ENCODE measurements at places on chromosomes 4 and X.

DNA sequence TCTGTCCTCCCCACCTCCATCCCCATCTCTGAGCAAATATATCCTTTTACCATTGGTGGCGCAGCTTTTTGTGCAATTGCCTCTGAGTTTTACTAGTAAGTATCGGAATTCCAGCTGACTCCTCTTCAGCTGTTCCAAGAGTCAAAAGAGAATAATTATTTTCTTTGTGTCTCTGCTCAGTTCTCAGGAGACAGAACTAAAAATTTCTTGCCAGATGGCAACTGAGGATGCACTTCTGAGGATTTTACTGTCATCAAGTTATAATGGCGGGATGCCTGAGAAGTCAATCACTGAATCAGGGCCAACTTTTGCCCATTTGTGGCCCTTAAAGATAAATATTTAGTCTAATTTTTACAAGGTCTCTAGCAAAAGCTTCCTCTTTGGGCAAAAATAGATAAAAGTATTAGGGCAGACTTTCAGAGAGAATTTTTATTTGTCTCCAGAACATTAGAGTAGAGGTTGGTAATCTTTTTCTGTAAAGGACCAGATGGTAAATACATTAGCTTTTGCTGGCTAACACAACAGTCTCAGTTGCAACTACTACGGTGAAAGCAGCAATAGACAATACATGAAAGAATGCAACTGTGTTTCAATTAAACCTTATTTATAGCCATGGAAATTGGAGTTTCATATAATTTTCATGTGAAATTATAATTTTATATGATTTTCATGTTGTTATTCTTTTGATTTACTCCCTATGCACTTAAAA is 15.6 kb upstream of the ADGRA3 start:
- no peak for DNase-seq

GRCh38 chr4:134401798-134402197 is 200.2 kb upstream of the PABPC4L start:
- DNase-seq, result no peak

DNA sequence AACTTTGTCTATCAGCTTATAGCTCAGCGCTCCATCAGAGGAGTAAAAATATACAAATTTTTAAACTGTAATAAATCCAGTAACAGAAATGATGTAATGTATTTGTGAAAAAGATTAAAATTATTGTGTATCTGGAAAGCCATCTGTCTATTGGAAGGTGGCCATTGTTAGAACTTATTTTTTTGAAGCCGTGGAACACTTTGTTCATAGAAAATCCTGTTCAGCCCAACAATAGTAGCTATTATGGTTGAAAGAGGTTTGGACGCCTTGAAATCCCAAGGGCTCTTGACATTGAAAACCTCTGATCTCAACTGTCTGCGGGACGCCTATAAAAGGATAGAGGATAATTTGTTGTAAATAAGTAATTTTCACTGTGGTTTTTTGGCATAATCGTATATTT is 98.3 kb downstream of the RAPGEF2 start:
- DNase-seq, result peak; percentile 69

- peak; percentile 66 for DNase-seq
These were observed 80.2 kb downstream of the CRMP1 start for GRCh38 chr4:5812506-5813229.

- no peak for DNase-seq
These were observed 1.1 kb downstream of the TAFAZZIN start for GRCh38 chrX:154412468-154412867.

- DNase-seq, result no peak
These were observed 80.1 kb downstream of the TMEM131L start for GRCh38 chr4:153546280-153546679.

GRCh38 chrX:100973411-100973810 is 3.9 kb downstream of the ARL13A start:
- no peak for DNase-seq

DNA sequence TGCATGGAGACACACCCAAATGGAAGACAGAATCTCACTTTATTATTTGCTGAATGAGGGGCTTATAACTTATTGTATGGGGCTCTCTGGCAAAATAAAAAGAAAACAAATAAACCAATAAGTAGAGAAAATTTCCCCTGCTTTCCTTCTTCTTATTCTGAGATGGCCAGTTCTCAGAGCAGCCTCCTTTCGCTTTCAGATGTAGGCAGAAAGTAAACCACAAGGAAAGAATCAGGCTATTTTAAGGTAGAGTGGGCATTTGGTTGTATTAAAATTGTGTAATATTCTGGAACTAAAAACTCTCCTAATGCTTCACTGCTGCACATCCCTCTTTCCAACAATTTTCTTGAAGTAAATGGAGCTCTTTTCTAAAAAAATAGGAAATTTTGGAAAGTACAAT is 241.8 kb downstream of the GALNTL6 start:
- DNase-seq, result no peak

- DNase-seq, result no peak
These were observed 22.2 kb downstream of the DTHD1 start for GRCh38 chr4:36303426-36304137.

- DNase-seq, result no peak
These were observed 445.8 kb downstream of the CCSER1 start for GRCh38 chr4:90572996-90573395.

DNA sequence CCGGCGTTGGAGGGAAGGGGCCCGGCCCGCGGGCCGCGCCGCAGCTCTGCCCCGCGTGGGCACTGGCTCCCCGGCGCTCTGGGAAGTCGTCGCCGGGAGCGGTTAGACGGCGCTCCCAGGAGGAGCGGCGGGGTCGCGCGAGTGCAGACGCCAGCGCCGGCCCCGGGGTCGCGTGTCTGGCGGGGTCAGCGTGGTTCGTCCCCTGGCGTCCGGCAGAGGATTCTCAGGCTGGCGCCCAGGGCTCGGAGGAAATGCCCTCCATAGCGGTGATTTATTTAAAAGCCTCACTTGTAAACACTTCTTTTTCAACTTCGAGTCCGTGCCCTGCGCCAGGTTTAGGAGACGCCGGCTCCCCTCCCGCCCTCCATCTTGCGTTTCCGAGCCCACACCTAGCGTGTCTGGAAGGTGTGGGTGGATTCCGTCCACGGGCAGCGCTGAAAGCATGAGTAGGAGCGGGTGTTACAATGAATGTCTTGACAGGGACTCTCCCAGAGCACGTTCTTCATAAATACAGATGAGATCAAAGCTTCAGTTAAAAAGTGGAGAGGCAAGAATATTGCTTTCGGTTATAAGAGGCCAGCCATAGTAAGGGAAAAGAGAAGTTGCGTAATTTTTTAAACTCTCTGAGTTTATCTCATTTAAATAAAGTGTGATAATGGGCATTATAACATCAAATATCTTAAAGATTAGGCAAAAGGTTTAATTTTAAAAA is 692 bp downstream of the FAM241A start:
- peak; percentile 55 for DNase-seq

DNA sequence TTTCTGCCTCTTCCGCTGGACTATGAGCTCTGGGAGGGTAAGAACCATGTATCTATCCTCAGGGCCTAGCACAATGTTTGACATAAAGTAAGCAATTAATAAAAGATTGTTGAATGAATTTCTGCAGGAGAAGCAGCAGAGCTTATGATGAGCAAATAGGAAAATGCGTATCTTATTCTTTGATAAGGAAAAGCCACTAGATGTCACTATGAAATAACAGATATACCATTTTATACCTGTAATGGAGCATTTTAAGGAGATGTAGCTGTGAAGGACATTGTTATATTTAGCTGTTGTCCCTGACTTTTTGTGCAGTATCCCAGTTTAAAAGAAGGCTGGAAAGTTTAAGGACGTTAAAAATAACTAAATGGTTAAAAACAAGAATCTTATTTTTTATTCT is 147.2 kb upstream of the MBNL3 start:
- DNase-seq, result peak; percentile 19

DNA sequence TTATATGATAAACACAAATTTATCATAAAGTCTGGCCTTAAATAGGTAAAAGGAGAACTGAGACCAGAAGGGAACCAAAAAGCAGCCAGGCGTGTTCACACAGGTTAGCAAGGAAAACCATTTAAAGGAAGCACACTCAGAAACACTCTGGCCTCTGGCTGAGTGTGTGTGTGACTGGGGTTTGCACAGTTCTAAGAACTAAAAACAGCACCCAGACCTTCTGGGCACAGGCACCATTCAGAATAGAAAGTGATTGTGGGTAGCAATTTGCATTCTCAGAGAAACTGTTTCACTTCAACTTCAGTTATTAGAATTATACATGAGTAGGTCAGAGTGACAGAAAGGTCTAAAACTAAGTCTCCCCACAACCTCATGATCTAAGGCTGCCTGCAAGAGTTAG is 10.0 kb downstream of the GPR82 start:
- DNase-seq, result no peak

DNA sequence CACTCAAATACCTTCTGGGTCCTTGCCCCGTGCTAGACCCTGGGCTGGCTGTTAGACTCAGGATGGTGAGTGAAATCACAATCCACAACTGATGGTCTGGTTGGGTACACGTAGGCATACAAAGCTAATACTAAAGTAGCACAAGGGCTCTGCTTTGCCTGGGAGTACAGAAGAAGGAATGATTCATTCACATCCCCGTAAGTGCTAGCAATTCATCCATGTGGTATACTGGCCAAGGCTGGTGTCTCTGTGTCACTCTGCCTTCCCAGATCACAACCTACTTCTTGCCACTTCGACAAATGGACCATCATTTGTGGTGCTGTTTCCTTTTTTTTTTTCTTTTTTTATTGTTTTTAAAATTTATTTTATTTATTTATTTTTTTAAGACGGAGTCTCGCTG is 19.7 kb upstream of the RBM47 start:
- no peak for DNase-seq

- DNase-seq, result peak; percentile 59
These were observed 17.7 kb upstream of the PPEF2 start for GRCh38 chr4:75919920-75920319.

GRCh38 chrX:44898411-44899221 is 25.6 kb downstream of the KDM6A start:
- DNase-seq, result no peak

GRCh38 chrX:112816908-112817307 is 23.7 kb downstream of the AMOT start:
- DNase-seq, result no peak

- peak; percentile 87 for DNase-seq
These were observed 107.9 kb downstream of the ABLIM2 start for GRCh38 chr4:8050555-8051206.

DNA sequence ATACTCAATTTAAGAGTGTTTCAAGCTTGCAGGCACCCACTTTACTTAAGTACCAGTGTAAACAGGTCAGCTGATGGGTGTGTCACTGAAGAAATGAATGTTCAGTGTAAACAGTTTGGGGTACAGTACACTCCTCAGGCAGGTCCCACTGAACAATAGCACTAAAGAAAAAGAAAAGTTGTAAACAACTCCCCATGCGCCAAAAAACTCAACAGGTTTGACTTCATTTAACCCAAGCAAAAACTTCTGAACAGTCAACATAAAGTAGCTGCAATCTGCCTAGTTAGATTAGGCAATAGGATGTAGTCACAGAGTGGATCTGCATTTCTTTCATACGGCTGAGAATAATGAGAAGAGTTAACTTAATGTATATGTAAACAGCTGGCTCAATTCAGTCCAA is 93.2 kb downstream of the FAM13A start:
- no peak for DNase-seq

DNA sequence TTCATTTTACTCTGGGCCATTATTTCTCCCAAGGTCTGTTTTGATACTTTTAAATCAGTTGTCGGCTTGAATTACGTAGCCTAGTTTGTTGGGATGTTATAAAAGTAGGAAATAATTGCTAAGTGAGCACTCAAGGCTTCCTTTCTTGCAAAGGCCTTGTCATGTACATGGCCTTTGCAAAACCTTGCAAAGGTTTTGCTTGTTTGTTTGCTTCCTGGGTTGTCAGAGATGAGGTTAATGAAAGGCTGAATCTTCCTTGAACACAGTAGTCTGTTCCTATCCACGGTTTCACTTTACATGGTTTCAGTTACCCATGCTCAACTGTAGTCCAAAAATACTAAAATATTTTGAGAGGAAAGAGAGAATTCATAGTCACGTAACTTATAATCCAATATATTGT is 113.5 kb downstream of the NAA11 start:
- DNase-seq, result no peak

- DNase-seq, result no peak
These were observed 25.4 kb downstream of the TMSB4X start for GRCh38 chrX:13000301-13000811.

DNA sequence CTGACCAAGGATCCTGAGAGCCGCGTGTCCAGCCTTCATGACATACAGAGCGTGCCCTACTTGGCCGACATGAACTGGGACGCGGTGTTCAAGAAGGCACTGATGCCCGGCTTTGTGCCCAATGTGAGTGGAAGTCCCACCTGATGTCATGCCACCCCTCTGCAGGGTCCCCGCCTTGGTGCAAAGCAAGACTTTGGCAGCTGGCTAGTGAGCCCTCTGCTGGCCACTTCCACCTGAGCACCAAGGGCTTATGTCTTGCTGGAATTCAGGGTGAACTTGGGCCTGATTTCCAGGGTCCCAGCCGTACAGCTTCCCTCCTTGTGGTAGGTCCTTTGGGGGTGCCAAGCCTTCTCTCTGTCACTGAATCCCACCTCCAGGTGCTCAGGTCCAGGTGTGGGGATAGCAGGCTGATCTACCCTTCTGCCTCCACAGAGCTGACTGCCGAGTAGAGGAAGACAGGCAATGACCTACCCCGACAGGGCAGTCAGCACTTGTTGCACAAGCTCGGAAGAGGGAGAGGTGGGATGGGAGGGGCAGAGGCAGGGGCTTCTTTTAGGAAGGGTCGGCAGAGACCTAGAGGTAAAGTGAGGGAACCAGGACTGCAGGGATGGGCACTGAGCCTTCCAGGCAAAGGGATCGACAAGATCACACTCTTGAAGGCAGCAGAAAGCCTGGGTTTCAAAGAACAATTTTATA is 248.1 kb downstream of the EVC2 start:
- no peak for DNase-seq

DNA sequence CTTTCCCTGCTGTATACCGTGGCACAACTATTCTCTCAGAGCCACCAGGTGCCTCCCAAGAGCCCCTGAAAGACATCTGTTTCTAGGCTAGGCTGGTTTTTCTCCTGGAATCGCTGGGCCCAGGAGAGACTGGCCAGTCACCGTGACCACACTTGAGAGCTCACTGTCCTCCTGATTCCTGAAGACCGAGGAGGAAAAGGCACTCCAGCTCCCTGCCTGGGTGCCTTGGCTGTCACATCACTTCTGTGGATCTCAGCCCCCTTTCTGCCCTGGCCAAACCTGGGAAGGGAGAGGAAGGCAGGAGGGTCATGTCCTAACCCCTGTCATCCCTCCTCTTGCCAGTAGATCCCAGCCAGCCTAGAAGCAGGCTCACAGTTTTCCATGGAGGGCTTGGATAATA is 54.7 kb upstream of the LAS1L start:
- no peak for DNase-seq

DNA sequence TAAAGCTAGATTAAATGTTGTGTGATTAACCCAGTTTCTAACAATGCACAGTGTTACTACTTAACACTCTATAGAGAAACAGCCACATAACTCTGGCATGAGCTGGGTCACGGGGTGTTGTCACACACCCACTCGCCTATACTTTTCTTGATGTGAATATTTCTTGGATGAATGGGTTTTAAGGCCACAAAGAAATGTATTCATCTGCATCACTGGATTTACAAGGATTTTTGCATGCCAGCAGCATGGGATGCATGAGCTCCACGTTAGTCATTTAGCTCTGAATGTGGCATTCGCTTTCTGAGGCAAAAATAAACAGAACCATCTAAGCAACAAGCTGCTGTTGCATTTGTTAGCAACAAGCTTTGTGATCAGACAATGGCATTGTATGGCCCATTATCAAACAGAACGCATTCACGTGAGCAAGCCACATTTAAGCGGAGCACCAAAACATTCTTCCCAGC is 89.7 kb downstream of the LRP2BP start:
- DNase-seq, result peak; percentile 30

- no peak for DNase-seq
These were observed 830 bp downstream of the HOPX start for GRCh38 chr4:56680266-56680665.

Data from G401 (cell line).